Substantia nigra (tissue), 51 donors: ENCODE measurements at places on chromosomes 12 and 14.

DNA sequence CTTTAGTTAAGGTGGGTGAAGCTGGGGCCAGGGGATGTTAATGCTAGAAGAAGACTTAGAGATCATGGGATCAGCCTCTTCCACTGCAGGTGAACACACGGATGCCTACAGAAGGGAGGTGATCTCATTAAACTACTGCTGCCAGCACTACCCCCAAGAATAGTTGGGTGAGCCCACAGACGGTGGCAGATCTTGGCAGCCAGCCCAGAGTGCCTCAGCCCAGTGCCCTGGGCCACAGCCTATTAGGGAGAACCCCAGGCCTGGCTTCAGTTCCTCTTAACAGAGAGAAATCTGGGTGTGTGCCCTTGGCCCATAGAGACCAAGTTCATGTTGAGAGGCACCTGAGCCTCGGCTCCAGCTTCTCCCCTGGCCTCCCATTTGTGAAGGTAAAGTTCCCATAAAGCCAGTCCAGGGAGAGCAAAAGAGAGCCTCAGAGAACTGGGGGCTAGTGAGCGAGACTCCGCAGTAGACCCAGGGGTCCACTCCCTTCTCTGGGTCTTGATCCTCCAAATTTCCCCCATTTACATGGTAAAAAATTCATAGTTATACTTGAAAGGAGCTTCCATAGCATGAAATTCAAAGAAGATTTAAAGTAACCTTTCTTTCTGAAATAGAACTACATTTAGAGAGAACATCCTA, 125.0 kb upstream of the CCND2 start:
- no peak for DNase-seq

- no peak for DNase-seq
Measured at GRCh38 chr12:22407397-22407796, 72.9 kb upstream of the ST8SIA1 start.

GRCh38 chr14:105532735-105533141, 6.4 kb downstream of the TMEM121 start:
- DNase-seq: no peak

GRCh38 chr12:71090971-71091370, 66.8 kb downstream of the TSPAN8 start:
- no peak for DNase-seq

GRCh38 chr12:129470196-129470595, 433.6 kb downstream of the TMEM132D start:
- DNase-seq: no peak

- no peak for DNase-seq
Measured at GRCh38 chr12:82883394-82884355, 197.0 kb downstream of the TMTC2 start.

GRCh38 chr12:104059963-104060362, 4.4 kb upstream of the HCFC2 start:
- DNase-seq: no peak

GRCh38 chr12:1517007-1517406, 77.4 kb downstream of the FBXL14 start:
- DNase-seq: no peak
